ENCODE measurements at places on chromosomes 2 and 18.

- DNase-seq, result peak; percentile 91
Observed at GRCh38 chr2:99150706-99151105, 4.0 kb downstream of the TSGA10 start.

GRCh38 chr2:85016446-85016845 lies 45.5 kb downstream of the KCMF1 start:
- DNase-seq, result no peak

DNA sequence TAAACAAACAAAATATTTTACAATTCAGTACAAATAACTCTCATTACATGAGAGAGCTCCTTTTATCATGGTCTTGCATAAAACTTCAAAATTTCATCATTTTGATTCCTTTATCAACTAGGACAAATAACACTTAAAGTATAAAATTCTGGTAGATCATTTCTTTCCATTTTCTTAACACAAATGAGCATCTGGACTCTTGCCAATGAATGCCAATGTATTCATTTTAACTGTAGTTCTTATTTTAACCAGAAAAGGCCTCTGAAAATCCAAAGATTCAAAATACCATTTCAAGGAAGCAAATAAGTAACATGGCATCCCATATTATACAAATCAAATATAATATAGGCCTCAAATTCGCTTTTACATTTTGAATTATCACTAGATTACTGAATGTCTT lies 13.8 kb upstream of the POU3F3 start:
- DNase-seq, result no peak

- DNase-seq, result peak; percentile 74
Observed at GRCh38 chr2:178397002-178397605, 53.9 kb downstream of the PRKRA start.

- DNase-seq, result no peak
Observed at GRCh38 chr2:60105906-60106305, 447.5 kb downstream of the BCL11A start.

GRCh38 chr18:11512096-11513025 lies 97.0 kb upstream of the SLC35G4 start:
- no peak for DNase-seq

GRCh38 chr2:174800436-174801205 lies 36.3 kb upstream of the CHRNA1 start:
- no peak for DNase-seq

DNA sequence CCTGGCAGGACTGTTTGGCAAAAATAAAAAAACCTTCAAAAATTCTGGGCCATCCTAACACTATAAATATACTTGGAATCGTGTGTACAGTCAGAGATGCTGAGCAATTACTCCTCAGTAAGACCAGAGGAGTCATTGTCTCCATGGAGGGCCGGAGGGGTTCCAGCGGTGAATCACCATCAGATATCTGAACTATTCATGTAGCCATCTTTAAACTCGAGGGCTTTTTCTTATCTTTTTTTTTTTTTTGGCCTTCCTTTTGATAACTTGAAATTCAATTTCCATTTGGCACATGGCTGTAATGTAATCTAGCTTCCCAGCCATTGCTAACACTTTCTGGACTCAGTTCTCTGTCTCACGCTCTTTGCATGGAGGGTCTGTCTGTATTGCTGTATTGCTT lies 7.4 kb upstream of the FHL2 start:
- DNase-seq, result no peak

DNA sequence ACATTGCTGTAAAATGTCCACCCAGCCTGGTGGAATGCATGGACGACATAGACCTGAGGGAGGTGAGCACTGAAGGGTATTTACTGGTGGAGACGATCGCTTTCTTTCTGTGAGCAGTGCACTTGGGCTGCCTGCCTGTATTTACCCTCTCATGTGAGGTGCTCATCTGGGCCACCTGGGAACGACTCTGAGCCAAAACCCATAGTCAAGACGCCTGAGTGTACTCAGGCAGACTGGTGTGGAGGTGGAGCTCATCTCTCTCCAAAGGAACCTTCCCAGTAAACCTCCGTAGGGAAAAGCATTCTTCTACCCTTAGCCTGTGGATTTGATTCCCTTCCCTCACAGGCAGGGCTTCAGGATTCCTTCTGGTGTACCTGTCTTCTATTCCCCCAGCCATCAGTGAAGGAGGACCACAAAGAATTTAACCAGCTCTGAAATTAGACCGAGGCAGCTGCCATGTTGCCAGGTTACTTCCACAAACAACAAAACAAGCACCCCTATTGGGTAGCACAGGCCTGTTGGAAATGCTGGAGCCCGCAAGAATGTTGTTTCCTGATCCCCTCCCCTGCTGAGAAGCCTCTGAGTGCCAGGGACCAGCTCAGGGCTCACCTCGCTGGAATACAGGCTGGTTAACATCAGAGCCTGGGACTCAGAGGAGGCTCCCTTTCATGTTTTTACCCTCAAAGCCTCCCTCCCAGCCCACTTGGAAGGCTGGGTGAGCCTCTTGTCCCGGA lies 47.5 kb upstream of the TXNDC2 start:
- DNase-seq, result no peak

DNA sequence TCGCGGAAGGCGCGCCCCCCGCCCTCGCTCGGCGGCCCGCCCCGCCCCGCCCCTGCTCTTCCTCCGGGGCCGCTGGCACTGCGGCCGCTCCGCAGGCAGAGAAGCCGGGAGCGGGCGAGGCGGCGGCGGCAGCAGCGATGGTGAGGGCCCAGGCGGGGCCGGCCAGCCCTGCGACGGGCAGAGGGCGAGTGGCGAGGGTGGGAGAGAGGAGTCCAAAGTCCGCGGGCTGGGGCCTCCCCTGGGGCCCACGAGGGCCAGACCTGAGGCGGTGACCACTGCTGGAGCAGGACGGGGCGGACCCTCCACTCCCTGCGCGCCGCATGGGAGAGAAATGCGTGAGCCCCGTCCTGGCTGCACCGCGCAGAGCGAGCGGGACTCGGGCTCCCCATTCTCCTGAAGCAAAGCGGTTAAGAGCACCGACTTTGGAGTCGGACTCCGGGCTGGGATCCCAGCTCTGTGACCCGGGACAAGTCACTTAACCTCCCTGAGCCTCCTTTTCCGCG lies at the start of gene VAMP5:
Gene VAMP5 (plus strand): TSS at position 78 of the 503 bp plus-strand sequence. CDS start 60 bp downstream, at position 138.
- no peak for DNase-seq

GRCh38 chr2:30219886-30220875 lies 11.2 kb upstream of the LBH start:
- no peak for DNase-seq

GRCh38 chr2:105875241-105875640 lies 130.5 kb downstream of the NCK2 start:
- DNase-seq, result no peak

DNA sequence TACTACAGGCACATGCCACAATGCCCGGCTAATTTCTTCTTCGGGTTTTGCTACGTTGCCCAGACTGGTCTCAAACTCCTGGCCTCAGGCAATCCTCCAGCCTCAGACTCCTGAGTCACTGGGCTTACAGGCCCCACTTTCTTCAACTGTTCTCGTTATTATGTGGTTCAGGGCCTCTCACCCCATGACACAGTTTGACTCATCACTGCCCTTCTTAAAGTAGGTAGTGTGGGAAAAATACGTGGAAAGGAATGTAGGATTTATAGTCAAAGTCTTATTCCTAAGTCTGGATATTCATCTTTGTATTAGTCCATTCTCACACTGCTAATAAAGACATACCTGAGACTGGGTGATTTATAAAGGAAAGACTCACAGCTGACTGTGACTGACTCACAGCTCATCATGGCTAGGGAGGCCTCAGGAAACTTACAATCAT lies 19.4 kb downstream of the CENPA start:
- DNase-seq, result no peak

- no peak for DNase-seq
Observed at GRCh38 chr2:118853651-118854291, 6.3 kb upstream of the EN1 start.

- no peak for DNase-seq
Observed at GRCh38 chr2:11750422-11750821, 4.0 kb downstream of the LPIN1 start.

Data from AML-193 (cell line).